Pons (tissue), 1 donor: ENCODE measurements at places on chromosomes 1 and 21.

GRCh38 chr1:28056129-28056925 lies 32.1 kb downstream of the EYA3 start:
- DNase-seq: no peak

GRCh38 chr1:228493141-228494043 lies 6.2 kb downstream of the RNF187 start:
- no peak for DNase-seq

- DNase-seq: no peak
Observed at GRCh38 chr1:60935599-60936110, 146.7 kb upstream of the NFIA start.

DNA sequence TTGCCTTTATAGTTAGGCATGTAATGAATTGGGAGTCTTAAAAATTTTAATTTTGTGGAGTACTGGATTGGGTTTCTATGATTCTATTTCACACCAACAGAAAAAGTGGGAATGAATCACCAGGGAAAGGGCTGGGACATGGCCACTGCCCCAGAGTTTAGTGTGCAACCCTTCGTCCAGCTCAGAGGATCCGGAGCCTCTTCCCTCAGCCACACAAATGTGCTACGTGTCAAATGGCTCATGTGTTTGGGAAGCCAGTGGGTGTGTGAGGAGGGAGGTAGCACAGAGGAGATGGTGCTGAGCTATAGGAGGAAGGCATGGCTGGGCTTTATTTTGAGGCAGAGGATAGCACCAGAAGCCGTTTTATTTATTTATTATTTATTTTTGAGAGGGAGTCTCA lies 247.3 kb downstream of the SIPA1L2 start:
- no peak for DNase-seq

GRCh38 chr1:91876040-91876470 lies 9.9 kb downstream of the TGFBR3 start:
- no peak for DNase-seq
